ENCODE measurements at places on chromosomes 2 and 18. TPM values are rescaled to one million over a fixed set of nuclear protein-coding genes. Genes with fewer than 3 reads are reported as not detected.

DNA sequence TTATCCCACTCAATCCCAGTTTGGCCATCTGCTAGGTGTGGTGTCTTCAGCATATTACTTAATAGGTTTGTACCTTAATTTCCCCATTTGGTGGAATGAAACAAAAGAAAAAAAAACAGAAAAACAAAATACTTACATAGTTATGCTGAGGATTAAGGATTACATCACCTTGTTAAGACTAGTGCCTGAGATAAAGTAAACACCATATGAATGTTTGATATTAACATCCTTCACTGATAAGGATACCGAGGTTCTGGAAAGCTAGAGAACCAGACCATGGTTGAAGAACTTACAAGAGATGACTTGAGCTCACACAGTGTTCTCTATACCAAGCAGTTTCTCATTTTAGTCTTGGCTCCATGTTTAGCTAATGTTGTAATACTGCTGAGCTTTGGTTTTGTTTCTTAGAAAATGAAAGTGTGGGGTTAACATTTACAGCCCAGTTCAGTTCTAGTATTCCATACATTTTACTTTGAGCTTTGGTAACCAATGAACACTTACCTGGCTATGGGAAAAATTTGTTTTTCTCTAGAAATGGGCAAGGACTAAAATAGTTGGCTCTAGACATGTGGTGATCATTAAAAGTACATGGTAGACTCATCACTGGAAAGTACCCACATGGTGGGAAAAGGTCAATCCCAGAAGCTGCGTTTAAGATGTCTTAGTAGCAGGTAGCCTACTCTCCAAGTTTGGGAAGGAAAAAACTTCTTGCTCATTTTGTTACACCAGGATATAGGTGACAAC, 5.8 kb upstream of the GPD2 start:
- DNase-seq = no peak

The SP140 gene
- 4.4 TPM for total RNA-seq

DNA sequence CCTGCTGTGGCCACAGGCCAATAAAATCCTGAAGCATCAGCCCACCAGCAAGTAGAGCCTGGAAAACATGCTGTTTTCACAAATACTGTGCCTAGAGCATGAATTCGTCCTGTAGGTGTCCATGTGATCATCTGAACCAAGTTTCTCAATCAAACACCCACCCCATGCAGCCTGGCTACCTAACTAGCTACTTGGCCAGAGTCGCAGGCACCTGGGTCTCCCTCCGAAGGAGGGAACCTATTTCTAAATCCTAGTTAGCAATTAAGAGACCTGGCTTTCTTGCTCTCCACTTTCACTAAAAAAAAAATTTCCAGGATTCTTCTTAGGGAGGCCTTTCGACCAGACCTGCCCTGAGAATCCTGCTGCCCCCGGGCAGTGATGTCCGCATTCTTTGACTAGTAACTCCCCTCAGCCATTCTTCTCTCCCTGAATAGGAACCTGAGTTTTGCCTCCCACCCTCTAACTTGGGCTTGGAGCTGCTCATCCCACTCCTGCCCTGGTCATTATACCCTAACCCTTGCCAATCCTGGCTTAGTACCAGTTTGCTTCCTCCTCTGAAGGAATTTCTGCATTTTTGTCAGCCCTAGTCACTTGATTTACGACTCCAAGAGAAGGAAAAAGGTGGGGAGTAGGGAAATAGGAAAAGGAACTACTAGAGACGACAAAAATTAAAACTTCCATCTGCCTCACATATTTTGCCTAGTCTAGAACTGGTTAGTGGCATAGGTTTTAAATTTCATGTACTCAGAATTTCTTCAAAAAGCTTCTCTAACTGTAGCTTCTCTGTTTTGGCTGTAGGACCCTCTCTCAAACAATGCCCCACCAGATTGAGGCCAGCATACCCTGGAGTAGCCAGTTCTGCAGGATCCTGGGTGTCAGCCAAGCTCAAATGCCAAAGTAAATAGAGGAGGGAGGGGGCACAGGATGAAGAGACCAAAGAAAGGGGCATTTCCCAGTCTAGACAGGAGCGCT, 25.4 kb upstream of the TANK start:
- no peak for DNase-seq

- no peak for DNase-seq
Measured at GRCh38 chr2:61952288-61952687, 46.8 kb downstream of the COMMD1 start.

GRCh38 chr2:103169861-103170260, 408.0 kb downstream of the TMEM182 start:
- DNase-seq = no peak

DNA sequence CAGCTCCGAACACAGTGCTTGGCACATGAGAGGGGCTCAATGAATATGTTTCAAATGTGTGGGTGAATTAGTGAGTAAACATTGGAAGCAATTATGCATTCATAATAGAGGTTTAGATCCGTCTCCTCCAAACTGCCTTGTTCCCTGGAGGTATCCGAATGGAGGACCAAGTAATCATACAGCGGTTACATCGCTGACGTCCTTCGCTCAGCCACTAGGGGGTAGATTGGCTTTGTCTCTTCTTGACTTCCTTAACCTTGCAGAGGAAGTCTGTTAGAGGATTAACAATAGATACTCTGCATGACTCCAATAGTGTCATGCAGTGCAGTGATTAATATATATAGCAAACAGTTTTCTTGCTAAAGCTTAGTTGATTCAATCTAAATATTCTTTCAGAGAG, 517.0 kb downstream of the PTPRM start:
- no peak for DNase-seq

DNA sequence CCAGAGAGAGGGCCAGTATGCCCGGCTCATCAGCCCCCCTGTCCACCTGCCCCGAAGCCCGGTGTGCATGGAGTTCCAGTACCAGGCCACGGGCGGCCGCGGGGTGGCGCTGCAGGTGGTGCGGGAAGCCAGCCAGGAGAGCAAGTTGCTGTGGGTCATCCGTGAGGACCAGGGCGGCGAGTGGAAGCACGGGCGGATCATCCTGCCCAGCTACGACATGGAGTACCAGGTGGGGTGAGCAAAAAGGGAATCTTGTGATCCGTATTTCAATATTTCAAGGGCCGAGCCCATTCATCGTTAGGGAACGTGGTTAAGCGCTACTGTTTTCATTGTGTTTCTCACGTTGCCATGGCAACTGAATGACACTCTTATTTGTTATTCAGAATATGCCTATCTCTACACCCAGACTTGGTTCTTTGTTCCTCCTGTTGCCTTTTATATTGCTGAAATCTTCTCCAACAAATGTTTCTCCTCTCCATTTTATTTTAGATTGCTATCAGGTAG, 81.5 kb downstream of the NRP2 start:
- DNase-seq = no peak

The TANC1 gene
- 50.3 TPM for total RNA-seq

The OSR1 gene
- total RNA-seq = 11.6 TPM
